ENCODE measurements at places on chromosomes 13 and 19.

DNA sequence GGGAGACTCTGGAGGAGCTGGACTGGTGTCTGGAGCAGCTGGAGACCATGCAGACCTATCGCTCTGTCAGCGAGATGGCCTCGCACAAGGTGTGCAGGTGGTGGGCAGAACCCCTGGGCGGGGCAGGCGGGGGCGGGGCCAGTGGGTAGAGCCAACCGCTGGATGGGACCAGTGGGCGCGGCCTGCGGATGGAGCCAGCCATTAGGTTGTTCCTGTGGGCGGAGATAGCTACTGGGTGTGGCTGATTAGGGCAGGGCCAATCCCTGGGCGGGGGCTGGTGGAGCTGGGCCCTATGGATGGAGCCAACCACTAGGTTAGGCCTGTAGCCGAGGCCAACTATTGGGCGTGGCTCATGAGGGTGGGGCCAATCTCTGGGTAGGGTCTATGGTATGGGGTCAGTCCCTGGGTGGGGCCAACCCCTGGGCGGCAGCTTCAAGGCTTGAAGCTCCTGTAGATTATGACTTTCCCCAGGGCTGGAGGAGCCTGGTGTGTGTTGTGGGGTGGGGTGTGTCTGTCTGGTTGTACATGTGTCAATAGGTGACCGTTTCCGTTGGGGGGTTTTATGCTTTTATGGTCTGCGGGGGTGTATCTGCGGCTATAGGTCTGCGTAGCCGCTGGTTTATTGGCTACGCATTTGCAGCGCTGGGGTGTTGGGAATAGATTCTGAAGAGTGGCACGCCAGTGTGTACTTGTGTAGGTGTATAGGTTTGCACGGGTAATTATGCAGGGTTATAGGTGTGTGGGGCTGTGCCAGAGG is 30.7 kb downstream of the PDE4A start:
- peak; percentile 70 for DNase-seq

DNA sequence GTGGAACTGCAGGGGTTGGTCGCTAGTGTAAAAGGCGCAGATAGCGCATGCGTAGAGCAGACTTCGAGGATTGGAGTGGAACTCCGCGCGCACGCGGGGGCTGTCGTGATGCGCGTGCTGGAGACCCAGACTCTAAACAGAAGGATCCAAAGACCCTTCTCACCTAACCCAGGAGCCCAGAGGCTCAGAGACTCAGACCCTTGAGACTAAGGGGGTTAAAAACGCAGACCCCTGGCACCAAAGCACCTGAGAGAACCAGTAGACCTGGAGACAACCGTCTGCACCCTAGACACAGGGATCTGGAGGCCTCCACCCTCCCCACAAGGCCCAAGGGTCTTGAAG is 567 bp upstream of the CTU1 start:
- DNase-seq, result no peak

GRCh38 chr13:91493442-91493841 is 95.0 kb downstream of the GPC5 start:
- no peak for DNase-seq

GRCh38 chr13:99555149-99555548 is 53.9 kb downstream of the TM9SF2 start:
- DNase-seq, result no peak

- no peak for DNase-seq
Measured at GRCh38 chr13:47904241-47904640, 96.8 kb downstream of the SUCLA2 start.

DNA sequence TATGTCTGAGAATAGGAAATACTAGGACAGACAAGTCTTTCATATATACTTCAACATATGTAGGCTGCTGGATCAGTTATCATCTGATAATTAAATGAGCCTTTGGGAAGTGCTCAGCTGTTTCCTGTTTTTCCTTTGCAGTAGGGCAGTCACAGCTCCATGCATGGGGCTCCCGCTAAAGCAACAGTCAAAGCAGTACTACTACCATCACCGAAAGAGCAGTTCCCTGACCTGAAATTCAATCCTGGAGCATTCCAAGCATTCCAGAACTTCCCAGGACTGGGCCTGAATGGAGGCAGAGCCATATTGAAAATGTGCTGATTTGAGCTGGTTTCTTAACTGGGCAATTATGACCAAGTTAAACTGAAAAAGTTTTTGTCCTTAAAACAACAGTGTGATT is 20.5 kb downstream of the MICU2 start:
- DNase-seq, result no peak

- DNase-seq, result no peak
Measured at GRCh38 chr13:74018062-74018431, 116.2 kb downstream of the KLF12 start.

- DNase-seq, result no peak
Measured at GRCh38 chr19:288911-289310, 2.3 kb downstream of the PLPP2 start.

GRCh38 chr13:41682766-41683165 is 225.4 kb downstream of the RGCC start:
- DNase-seq, result no peak
